ENCODE measurements at places on chromosomes 1 and 21. TPM values are rescaled to one million over a fixed set of nuclear protein-coding genes. Genes with fewer than 3 reads are reported as not detected.

Gene CHAF1B
- total RNA-seq = 3.4 TPM

Gene DDX20
- 9.6 TPM for total RNA-seq

Gene S100A7A
- not detected for total RNA-seq

- peak overlapping the region; percentile 82 for H3K4me3 ChIP-seq
- H3K4me1 ChIP-seq = peaks cover 13% of the 10 kb centered on the region
- no peak overlapping the region for H3K27ac ChIP-seq
- no peaks in the 10 kb centered on the region for H3K27me3 ChIP-seq
- peak; percentile 72 for DNase-seq
Measured at GRCh38 chr1:93080179-93080823, 1.2 kb downstream of the MTF2 start.

DNA sequence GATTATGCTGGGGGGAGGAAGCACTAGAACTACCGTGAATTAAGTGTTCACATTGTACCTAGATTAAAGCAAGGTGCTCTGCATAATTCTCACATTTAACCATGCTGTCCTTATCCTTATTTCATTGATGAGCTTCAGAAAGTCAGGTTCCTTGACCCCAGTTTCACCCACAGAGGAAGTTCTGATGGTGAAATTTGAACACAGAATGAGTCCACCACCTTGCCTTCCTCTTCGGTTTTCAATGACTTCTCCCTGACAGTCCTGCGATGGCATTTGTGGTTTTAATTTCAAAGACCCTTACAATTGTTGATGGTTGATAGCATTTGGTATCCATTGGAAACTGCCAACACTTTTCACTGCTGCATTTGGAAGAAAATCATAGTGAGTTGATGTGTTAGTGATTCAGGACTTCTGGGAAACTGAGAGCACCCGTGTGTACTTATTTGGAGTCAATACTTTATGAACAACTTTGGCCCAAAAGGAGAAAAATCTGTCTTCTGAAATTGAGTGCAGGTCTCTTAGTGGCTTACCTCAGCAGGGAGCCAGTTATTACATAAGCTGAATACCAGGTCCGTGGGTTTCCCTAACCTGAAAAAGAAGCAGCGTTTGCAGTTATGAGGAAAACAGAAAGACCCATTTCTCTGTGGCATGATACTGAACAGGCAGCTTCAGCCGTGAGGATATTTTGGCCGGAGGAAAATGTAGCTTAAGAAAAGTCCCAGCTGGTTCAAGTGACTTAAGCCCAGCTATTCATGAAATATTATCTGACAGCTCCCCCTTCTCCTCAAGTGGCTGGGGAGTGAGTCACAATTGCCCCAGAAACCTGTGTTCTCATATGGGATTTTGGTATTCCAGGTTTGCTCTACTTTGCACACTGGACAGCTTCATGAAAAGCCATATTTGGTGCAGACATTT, 47.5 kb downstream of the ROR1 start:
- no peaks in the 10 kb centered on the region for H3K4me1 ChIP-seq
- H3K4me3 ChIP-seq = no peak overlapping the region
- H3K27me3 ChIP-seq = no peaks in the 10 kb centered on the region
- DNase-seq = peak; percentile 81

DNA sequence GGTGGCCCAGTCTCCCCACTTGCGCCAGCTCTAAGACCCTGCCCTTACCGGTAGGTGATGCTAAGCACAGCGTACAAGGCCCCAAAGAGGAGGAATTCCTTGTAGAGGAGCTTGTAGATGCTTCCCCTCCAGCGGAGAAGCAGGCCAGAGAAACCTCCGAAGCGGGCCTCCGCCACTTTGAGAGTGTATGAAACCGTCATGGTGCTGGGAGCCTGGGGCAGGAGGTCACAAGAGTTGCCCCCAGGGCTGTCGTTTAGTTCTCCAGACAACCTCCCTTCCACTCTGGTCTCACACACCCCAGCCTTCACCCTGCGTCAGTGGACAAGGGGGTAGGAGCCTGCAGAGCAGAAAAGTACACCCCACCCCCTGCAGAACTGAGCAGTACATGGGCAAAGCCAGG, 464 bp downstream of the BEST4 start:
- no peak for DNase-seq
- peaks cover 7% of the 10 kb centered on the region for H3K4me1 ChIP-seq
- peak overlapping the region; percentile 36 for H3K27ac ChIP-seq

DNA sequence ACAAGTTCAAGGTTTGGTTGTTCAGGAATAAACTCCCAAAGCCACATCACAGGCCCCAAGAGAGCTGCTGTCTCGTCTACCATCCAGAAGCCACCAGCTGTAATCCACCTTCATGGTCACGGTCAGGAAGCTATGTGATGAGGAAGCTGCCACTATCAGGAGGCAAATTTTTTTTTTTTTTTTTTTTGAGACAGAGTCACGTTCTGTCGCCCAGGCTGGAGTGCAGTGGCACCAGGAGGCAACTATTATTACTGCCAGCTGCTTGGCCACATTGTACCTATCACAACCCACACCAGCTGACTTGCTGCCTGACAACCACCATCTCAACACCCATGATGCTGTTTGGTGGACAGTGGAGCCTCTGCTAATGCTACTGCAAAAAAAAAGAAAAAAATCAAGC, 124.1 kb downstream of the OMA1 start:
- DNase-seq = no peak
- H3K36me3 ChIP-seq = no peaks in the 10 kb centered on the region
- H3K27me3 ChIP-seq = no peaks in the 10 kb centered on the region
- H3K4me1 ChIP-seq = no peaks in the 10 kb centered on the region
- no peak overlapping the region for H3K27ac ChIP-seq

- no peaks in the 10 kb centered on the region for H3K4me1 ChIP-seq
- no peak overlapping the region for H3K4me3 ChIP-seq
- H3K27ac ChIP-seq = no peak overlapping the region
Measured at GRCh38 chr1:93140106-93140505, 40.1 kb downstream of the TMED5 start.

Data from lung (tissue), 17 donors.